ENCODE measurements at places on chromosomes 7 and 10.
A peak's percentile ranks its signal among the peaks of the same experiment; 100 is the strongest.

- DNase-seq, result peak; percentile 54
Measured at GRCh38 chr10:15859906-15860691, at the start of gene MINDY3. TSS of gene MINDY3 (minus strand) at chr10:15860507. CDS start at chr10:15860299, 208 bp downstream.

GRCh38 chr7:54837168-54837567 is 78.2 kb upstream of the SEC61G start:
- DNase-seq, result no peak

GRCh38 chr7:136942994-136943393 is 74.5 kb downstream of the CHRM2 start:
- DNase-seq, result no peak

DNA sequence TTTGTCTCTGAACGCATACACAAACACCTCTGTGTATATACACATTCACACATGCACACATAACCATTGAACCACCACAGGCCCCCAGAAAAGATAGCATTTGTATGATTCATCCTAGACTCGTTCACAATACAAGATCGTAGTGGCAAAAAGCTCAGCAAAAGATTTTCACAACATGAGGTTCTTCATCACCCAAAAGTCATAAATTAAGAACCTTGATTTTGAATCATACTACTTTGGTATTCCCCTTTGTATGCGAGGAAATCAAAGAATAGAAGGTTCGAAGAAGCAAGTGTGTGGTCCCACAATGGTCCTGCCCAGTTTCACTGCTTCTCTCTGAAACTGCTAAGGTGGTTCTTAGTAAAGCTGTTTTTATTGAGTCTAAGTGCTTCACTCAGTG is 200.7 kb downstream of the CELF2 start:
- no peak for DNase-seq

- no peak for DNase-seq
Measured at GRCh38 chr10:69220041-69220451, at the start of gene HKDC1. TSS of gene HKDC1 (plus strand) at chr10:69220332. CDS start at chr10:69220436, 104 bp downstream.

- DNase-seq, result no peak
Measured at GRCh38 chr7:18590744-18591340, 95.3 kb downstream of the HDAC9 start.

GRCh38 chr7:40490603-40490924 is 355.8 kb downstream of the SUGCT start:
- DNase-seq, result no peak

DNA sequence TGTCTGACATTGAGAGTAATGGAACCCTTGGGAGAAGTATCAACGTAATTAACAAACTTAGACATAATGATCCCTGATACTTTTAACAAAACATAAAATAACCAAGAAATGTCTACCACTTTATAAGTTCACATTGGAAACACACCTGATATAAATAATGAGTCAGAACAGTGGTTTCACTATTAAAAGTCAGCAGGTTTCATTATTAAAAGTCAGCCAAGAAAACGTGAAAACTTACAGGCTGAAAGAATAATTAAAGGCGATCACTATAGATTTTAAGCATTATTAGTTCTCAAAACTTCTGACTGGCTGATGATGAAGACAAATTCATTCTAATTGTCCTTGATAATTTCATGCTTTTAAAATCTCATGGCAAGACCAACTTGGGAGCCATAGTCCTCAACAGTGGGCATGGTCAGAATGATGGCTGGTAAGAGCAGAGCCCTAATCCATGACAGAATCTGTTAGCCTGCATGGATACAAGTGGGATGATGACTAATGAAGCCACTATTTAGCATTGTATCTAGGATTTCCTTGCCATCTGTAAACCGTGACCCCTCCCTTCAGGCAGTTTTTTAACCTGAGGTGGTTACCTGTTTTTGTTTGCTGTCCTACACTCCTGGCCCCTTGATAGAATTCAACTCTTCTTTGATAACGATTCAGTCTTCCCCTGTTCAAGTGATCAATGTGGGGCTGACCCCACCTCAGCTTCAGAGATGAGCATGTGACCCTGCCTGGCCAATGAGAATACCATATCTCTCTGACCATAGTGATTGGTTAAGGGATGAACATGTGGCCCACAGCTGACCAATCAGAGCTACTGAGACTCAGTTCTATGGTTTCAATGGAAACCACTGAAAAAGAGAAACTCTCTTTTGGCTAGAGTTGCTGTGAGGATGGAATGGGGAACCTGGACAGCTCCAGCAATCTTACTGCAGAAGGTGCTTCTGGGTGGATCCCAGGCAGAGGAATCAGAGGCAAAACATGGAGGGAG is 151.0 kb downstream of the PLPP4 start:
- no peak for DNase-seq

GRCh38 chr10:98363220-98363619 is 51.8 kb downstream of the PYROXD2 start:
- DNase-seq, result no peak

DNA sequence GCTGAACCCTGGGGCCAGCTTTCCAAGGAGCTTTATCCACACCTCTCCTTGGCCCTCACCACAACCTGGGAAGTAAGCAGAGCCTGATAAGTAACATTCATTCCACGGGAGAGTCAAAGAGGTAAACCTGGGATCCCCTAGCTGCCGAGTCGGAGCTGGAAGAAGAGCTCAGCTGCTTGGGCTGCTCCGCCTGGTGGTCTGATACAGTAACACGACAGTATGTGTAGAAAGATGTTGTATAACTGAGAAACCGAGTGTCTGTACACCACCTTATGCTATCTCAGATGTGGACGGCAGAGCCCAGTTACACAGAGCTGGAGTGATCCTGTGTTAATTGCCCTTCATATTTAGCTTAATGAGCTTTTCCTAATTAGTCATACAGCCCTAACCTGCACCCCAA is 151.3 kb upstream of the KMT2E start:
- DNase-seq, result peak; percentile 5

DNA sequence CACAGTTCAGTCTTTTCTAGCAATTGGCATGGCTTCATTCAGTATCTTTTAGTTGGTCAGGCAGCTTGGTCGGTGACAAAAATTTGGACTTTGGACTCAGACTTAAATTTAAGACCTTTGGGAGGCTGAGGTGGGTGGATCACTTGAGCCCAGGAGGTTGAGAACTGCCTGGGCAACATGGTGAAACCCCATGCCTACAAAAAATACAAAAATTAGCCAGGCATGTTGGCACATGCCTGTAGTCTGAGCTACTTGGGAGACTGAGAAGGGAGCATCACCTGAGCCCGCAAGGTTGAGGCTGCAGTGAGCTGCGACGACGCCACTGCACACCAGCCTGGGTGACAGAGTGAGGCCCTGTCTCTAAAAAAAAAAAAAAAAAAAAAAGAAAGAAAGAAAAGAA is 19.5 kb upstream of the ITPRID1 start:
- no peak for DNase-seq

DNA sequence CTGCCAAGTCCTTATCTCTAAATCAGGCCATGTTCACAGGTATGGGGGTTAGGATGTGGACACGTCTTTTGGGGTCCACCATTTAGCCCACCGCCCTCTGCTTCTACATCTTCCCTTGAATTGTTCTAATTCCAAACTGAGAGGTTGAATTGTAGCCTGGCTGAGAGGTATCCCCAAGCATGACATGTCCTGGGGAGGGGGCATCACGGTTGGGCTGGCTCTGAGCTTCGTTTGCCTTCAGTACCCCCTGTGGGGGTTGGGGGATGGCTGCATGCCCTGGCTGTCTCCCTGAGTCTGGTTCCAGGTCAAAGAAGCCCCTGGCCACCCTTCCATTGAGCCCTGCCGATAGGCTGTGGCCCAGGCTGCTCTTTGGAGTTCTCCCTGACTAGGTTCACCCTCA is 204.6 kb downstream of the GLRX3 start:
- DNase-seq, result no peak

DNA sequence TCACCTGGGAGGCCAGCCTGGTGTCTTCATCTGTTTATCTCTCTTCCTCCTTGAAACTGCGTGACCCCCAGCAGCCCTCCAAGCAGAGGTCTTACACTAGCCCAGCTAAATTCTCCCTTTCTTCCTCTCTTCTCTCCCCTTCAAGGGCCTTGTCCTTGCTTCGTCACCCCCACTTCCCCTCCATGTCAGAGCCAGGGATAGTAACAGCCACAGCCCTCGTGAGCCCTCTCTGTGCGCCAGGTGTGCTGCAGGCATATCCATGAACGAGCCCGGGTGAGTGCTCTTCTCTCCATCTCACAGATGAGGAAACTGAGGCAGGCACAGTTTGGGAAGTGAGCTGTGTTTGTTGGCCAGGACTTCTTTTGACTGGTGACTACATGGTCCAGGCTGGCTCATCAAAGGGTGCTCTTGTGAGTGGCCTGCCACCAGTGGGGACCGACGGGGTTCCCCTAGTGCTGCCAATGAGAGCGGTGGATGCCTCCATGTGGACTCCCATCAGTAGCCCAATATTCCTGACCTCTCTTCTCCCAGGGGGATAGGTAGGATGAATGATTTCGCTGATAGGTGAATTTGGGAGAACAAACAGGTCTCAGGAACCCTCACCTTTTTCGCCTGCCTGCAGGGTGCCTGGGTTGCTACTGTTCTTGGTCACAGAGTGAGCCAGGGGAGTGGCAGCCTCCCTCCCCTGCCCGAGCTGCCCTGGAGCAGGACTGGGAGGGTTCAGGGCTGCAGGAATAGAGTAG is 38.1 kb downstream of the ADRA2A start:
- no peak for DNase-seq

DNA sequence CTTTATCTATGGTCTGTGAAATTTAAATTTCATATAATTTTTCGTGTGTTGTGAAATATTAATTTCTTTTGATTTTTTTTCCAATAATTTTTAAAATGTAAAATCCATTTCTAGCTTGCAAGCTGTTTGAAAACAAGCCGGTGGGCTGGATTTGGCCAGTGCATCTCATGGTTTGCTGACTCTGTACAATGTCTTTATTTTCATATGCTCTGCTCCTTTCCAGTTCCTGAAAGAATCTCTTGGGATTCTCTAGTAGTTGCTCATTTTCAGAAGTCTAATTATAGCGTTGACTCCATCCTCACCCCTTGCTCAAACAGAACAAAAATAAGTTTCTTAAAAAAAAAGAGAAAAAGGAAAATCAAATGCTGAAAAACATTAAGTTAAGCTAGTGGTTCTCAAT is 21.4 kb downstream of the UBN2 start:
- DNase-seq, result peak; percentile 16

GRCh38 chr7:156659961-156660360 is 19.4 kb downstream of the RNF32 start:
- no peak for DNase-seq

- DNase-seq, result no peak
Measured at GRCh38 chr7:28328146-28328545, 84.2 kb upstream of the CREB5 start.

GRCh38 chr10:52351914-52352330 is 37.8 kb downstream of the DKK1 start:
- DNase-seq, result peak; percentile 36

DNA sequence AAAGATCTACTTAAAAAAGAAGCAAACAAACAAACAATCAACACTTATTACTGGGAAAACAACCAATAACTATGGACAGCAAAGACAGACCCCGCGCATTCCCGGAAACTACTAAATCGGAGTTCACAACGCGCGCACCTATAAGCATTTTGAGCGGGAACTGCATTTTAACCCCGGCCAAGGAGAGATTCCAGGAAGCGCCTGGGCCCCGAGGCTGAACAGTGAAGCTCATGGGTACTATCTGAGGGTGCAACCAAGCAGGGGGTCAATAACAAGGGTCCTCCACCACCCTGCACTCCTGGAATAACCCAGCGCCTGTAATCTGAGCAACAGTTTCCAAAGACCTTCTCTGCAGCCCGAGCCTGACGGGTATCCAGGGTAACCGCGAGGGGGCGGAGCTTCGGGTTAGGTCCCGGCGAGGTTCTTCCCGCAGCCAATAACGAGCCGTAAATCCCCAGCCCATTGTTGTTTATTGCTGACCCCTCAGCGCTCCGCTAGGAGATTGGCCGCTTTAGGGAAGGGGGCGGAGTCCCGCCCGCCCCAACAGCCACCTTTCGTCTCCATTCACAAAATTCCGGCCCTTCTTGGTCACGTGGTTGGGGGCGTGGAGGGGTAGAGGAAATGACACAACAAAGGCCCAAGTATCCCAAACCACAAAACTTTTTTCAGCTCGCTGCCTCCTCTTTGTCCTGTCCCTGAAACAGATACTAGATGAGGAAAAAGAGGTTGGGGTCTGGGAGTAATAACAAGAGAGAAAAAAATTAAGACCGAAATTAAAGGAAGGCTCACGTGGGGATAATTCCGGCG is 1.7 kb upstream of the ETV1 start:
- peak; percentile 98 for DNase-seq

DNA sequence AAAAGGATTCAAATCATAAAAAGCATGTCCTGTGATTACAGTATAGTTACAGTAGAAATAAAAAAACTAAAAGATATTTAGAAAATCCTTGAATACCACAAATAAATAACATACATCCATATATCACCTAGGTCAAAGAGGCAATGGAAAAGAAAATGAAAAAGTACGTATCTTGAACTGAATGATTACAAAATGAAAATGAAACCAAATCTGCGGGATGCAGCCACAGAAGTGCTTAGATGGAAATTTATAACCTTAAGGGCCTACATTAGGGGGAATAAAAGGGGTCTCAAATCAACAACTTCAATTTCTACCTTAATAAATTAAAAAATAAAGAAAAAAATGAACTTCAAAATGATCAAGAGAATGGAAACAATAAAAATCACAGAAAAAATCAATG is 879.0 kb upstream of the CELF2 start:
- DNase-seq, result no peak

- DNase-seq, result no peak
Measured at GRCh38 chr10:112793202-112793921, 156.7 kb upstream of the TCF7L2 start.

DNA sequence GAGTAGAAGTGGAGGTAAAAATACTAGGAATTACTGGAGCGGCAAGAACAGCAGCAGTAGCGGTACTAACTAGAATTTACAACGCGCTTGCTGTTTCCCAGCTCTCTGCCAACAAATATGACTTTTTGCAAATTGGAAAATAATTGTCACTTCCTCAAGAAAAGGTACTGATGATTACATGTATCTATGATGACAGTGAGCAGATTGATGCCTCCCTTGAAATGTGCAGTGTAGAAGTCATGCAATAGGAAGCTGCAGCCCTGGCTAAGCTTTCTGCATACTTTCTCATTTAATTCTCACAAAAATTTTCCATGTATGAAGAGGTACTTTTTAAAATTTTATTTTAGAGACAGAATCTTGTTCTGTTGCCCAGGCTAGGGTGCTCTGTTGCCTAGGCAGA is 49.9 kb downstream of the ANK3 start:
- DNase-seq, result no peak

DNA sequence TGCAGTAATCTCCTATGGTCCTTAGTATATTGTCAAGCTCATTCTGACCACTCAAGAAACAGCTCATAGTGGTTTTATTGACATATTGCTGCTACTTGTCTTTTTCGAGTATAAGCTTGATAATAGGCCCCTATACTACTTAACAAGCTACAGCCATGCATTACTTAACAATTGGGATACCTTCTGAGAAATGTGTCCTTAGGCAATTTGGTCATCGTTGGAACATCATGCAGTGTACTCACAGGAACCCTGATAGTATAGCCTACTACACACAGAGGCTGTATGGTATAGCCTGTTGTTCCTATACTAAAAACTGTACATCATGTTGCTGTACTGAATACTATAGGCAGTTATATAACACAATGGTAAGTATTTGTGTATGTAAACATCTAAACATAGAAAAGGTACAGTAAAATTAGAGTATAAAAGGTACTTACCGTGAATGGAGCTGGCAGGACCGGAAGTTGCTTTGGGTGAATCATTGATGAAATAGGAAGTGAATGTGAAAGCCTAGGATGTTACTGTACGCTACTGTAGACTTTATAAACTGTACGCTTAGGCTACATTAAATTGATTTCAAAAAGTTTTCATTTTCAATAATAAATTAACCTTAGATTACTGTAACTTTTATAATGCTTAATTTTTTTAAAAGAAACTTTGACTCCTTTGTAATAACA is 160.9 kb downstream of the LRRC4 start:
- DNase-seq, result no peak

- DNase-seq, result no peak
Measured at GRCh38 chr7:18206331-18206730, 178.7 kb upstream of the PRPS1L1 start.

Data from brain microvascular endothelial cell (primary cell).